ENCODE measurements at places on chromosomes 6 and 20.

DNA sequence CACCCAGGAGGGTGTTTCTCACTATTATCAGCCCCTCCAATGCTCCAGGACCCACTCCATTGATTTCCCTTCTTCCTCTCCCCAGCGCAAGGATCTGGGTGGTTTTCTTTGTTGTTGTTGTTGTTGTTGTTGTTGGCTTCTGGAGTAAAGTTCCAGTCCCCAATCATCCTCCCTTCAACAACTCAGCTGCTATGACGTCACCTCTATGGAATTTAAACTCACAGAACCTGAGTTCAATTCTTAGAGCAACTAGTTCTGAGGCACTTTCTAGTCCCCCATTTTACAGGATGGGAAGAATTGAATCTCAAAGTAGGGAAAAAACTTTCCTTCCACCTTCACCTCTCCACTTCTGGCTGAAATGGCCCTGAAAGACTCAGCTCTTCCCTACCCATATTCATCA is 9.7 kb upstream of the WFDC8 start:
- no peak for DNase-seq

- DNase-seq: no peak
These were observed 532 bp upstream of the NPBWR2 start for GRCh38 chr20:64107736-64108457.

- DNase-seq: no peak
These were observed 188.7 kb downstream of the ZMYND8 start for GRCh38 chr20:47167846-47168245.

DNA sequence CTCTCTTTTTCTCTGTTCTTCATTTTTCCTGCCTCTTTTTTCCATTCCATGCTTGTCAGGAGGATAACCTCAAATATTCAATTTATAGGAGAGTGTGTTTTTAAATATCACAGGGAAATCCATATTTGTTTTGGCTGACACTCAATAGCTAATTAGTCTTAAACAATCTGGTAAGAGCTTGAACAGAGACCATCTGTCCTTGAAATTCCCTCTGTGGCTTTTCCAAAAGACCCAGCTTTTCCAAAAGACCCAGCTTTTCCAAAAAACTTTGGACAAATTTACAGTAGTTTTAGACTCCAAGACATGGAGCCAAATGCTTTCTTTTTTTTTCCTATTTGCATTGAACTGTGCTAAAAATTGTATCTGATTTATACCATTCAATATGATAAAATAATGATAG is 127.4 kb upstream of the FAM83B start:
- DNase-seq: no peak

DNA sequence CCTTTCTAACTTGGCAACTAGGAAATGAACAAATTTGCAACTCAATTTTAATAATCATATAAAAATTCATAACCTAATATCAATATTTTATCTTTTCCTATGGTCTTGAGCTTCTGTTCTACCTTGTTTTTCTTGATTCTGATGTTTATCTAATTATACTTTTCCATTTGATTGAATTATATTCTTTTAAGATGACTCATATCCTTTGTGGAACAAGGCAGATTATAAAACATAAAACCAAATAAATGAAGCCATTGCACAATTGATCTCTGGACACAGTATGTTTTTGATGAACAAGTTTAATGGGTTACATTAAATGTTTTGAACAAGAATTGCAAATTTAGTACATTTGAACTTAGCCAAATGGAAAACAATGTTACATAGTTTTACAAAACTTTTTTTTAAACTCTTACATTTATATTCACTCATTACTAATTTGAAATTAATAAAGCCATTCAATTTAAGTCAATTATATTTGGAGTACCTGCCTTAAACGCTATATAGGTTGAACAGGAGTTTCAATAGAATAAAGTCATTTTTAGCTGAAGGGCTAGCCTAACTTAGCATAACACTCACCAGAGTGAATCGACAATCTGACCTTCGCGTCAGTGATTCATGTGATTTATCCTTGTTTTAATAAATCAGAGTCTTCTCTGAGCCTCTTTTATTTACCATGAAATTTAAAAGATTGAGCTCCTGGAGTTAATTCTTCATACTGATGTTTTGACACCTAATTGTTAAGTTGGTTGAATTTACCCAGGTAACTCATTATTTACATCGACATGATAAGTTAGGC is 3.8 kb downstream of the NCOA7 start:
- no peak for DNase-seq

- no peak for DNase-seq
These were observed 613.0 kb downstream of the UTRN start for GRCh38 chr6:144898052-144898689.

GRCh38 chr6:6635869-6636268 is 47.3 kb downstream of the LY86 start:
- DNase-seq: no peak

DNA sequence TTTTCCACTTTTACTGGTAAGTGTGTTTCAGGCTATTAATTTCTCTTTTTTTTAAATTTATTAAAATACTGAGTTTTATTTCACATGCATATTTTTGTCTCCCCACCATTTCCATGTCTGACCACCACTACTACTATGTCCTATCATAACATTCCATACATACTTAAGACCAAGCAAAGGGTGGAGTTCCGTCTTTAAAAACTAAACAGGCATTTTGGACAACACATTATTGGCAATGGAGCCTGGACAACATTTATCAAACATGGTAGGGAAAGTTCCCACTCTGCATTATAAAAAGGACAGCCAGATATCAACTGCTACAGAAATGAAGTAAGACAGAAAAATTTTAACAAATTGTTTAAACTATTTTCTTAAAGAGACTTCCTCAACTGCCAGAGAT is 91.9 kb downstream of the LMBRD1 start:
- DNase-seq: no peak

- no peak for DNase-seq
These were observed 97.4 kb downstream of the IRF4 start for GRCh38 chr6:489001-489400.
